ENCODE measurements at places on chromosomes 1 and 21.

GRCh38 chr1:216173376-216173995 lies 249.8 kb downstream of the USH2A start:
- DNase-seq: no peak

DNA sequence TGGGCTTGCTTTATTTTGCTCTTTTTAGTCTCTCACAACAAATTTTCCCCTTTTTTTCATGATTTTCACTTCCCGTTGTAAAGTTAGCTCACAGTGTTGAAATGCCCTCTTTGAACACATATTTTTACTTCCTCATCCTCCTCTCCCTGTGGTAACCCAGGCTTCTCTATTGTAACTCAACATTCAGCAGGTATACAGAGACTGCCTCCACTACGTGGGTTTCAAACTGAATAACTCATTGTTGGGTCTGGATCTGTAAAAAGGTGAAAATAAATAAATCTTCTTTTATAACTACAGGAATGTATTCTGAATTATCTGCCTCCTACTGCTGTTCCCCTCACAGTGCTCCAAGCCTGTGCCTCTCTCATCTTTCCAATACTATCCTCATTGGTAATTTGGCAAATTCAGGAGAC lies 166.4 kb downstream of the RUNX1 start:
- no peak for DNase-seq

DNA sequence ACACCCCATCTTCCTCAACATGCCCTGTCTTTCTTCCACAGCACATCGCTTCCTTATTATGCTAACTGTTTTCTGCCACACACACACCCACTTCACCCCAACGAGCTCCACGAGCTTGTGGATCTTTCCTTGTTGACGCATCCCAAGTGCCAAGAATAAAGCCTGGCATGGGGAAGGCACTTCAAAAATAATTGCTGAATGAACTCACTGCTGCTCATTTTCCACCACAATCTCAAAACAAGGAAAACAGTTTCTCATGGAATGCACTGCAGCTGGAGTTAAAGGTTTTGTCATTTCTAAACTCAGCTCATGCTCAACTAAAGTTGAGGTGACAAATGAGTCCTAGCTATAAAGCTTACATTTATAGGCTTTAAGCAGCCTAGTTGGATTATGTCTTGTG lies 86.0 kb downstream of the TIAM1 start:
- no peak for DNase-seq

DNA sequence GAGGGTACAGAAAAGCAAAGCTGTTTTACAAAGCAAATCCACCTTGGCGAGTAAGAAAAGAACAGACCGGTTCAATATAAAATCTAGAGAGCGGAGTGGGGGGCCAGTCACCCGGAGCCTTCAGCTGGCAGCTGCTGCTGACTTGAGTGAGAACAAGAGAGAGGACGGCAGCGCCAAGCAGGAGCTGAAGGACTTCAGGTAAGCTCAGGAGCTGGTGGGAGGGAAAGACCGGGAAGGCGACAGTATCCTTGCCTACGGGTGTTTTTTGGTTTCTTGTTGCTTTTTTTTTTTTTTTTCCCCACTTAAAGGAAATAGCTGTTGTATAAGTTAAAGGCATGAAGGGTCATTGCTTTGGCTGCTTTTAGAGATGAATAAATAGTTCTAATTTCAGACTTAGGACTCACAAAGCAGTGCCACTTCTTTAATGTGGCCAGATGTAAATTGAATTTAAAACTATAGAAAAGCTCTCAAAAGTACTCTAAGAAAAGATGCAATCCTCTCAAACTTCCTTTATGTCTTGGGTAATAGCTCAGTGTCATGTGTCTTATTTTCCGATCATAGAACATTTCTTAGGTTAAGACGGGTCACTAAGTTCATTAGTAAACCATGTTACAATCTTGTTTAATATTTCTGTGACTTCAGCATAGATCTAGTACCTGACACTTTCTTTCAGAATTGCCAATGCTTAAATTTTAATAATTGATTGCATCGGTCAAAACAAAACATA lies 82.8 kb downstream of the PRDM2 start:
- no peak for DNase-seq

DNA sequence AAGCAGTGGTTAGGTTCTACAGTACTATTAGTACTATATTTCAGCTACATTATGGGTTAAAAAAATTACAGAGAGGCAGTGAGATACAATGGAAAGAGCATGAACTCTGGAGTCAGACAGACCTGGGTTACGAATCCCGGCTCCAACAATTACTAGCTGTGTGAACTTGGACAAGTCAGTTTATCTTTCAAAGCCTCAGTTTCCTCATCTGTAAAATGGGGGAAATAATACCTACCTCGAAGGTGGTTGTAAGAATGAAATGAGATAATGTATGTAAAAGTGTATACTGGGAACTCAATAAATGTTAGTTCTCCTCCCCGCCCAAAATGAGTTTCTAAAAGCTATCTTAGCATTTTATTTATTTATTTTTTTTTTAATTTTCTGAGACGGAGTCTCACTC lies 59.5 kb downstream of the PRPF38A start:
- no peak for DNase-seq

- DNase-seq: no peak
Measured at GRCh38 chr1:218473522-218473921, 128.4 kb downstream of the TGFB2 start.

Measured in stimulated activated naive B cell treated with anti-CD40 and anti-IgM and Interleukin-4, amounts not matched to agents 10 μg/mL and 1 μg/mL and 100 μg/mL, for 72 hours (primary cell).